ENCODE measurements at places on chromosomes 7 and 10.

GRCh38 chr7:127158659-127159058, 94.1 kb downstream of the GRM8 start:
- DNase-seq = no peak

- no peak for DNase-seq
Measured at GRCh38 chr10:4001811-4002210, 216.8 kb upstream of the KLF6 start.

DNA sequence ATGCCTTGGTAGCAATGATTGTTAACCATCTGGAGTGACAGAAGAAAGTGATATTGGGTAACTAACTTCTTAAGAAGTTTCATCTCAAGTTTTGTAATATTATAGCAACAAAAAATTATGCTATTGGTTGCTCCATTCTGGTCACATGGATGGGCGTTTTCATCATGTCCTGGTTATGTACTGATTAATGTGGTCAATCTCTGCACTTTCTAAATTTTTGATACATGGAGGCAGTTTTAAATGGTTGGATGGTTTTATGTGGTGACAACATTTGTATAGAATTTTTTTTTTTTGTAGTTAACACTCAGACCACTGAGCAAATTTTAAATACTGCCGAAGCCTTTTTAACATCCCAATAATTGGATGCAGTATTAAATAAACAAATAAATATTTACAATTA, 55.2 kb upstream of the CCAR1 start:
- peak; percentile 83 for DNase-seq

DNA sequence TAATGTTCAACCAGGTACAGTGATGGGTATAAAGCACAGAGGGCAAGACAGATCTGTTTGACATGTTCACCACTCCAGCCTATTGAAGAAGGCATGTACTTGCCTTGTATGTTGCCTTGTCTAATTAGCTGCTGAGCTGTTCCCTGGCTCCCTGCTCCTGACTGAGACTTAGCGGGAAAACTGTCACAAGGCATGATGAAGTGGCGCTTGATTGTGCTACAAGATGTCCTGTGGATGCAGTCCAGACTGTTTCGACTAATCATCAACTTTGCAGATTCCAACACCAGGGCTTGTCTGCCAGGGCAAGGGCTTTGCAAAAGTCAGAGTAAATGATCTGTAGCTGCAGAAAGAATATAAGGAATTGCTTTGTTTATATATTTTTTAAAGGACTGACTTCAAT, 136.2 kb upstream of the NRBF2 start:
- peak; percentile 8 for DNase-seq

GRCh38 chr10:106830006-106830405, 334.5 kb downstream of the SORCS1 start:
- DNase-seq = no peak

DNA sequence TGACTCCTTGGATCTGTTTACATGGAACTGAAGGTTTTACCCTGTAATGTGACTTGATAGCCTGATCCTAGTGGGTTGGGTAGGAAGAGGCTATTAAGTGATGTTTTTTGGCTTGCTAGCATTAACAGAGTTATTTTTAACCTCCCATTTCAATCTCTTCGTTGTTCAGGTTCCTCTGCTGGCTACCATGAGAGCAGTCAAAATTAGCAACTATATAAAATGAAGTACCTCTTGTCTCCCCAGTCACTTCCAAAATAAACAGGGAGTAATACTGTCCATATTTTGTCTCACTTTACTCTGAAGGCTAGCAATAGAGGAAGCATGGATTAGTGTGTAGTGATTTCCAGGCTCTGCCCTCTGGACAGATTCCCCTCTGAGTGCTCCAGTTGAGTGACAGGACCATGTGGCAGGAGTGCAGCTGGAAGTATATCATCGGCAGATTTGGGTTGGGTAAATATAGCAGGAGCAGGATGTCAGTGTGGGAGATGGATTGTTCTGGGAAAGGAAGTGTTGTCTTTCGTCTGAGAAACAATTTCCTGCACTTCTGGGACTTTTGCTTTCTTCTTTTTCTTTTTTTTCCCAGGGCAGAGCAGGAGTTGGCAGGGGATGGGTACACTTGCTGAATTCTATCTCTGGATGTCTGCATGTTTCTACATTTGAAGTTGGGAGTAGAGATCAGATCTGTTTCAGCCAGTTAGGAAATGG, 35.2 kb downstream of the GBF1 start:
- no peak for DNase-seq

- DNase-seq = no peak
Measured at GRCh38 chr10:129360046-129360445, 107.0 kb upstream of the MGMT start.

- DNase-seq = no peak
Measured at GRCh38 chr7:135206941-135207391, 4.4 kb downstream of the WDR91 start.

GRCh38 chr7:44431091-44431608, 59.3 kb downstream of the NUDCD3 start:
- no peak for DNase-seq

- DNase-seq = no peak
Measured at GRCh38 chr10:123140164-123140982, 4.6 kb downstream of the HMX3 start.

- no peak for DNase-seq
Measured at GRCh38 chr10:121854809-121855445, 72.9 kb downstream of the ATE1 start.

- no peak for DNase-seq
Measured at GRCh38 chr7:117478836-117479224, 995 bp upstream of the CFTR start.

- DNase-seq = no peak
Measured at GRCh38 chr7:116942504-116942903, 10.8 kb upstream of the ST7 start.

- DNase-seq = peak; percentile 39
Measured at GRCh38 chr10:78194539-78195402, 161.1 kb downstream of the RPS24 start.

Data from fibroblast of skin of right quadriceps (primary cell).